ENCODE measurements at places on chromosomes 6 and 20. TPM values are rescaled to one million over a fixed set of nuclear protein-coding genes. Genes with fewer than 3 reads are reported as not detected.

Gene GGTLC1
- not detected for total RNA-seq

Gene ULBP2
- 2.5 TPM for total RNA-seq

Gene RBL1
- 19.2 TPM for total RNA-seq

Gene IRF4
- total RNA-seq = under 0.01 TPM

Gene MATN4
- 0.33 TPM for total RNA-seq

Gene ABHD16B
- not detected for total RNA-seq

Gene NEU1
- total RNA-seq = 120 TPM

Gene SLC22A16
- total RNA-seq = 0.15 TPM

Gene UNC93A
- total RNA-seq = not detected

Gene TBC1D22B
- 8.8 TPM for total RNA-seq

Gene KCNS1
- total RNA-seq = 0.29 TPM

Gene CFAP61
- total RNA-seq = 0.17 TPM

Gene NFATC2
- under 0.01 TPM for total RNA-seq

Gene VWA7
- 0.50 TPM for total RNA-seq

Gene SLX4IP
- total RNA-seq = 6.5 TPM

Gene TFAP2B
- not detected for total RNA-seq

Gene LHFPL5
- total RNA-seq = not detected
